ENCODE measurements at places on chromosomes 7 and 10.

DNA sequence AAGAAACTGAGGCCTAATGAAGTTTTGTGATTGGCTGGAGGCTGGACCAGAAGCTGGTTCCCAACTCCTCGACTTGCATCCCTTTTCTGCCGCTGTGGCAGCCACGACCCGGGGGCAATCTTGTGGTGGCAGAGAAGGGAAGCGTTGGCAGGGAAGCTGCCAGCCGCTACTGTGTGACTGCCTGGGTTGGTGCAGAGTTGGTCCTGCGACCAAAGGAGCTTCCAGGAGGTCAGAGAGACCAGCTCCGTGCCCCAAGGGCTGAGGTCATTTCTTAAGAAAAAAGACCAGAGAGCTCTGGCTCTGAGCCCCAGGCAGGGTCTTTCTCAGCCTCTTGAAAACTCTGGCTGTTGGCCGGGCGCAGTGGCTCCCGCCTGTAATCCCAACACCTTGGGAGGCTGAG lies 47.2 kb downstream of the PRF1 start:
- no peak for DNase-seq

GRCh38 chr10:88791924-88792323 lies 10.6 kb upstream of the LIPM start:
- DNase-seq: peak; percentile 21

DNA sequence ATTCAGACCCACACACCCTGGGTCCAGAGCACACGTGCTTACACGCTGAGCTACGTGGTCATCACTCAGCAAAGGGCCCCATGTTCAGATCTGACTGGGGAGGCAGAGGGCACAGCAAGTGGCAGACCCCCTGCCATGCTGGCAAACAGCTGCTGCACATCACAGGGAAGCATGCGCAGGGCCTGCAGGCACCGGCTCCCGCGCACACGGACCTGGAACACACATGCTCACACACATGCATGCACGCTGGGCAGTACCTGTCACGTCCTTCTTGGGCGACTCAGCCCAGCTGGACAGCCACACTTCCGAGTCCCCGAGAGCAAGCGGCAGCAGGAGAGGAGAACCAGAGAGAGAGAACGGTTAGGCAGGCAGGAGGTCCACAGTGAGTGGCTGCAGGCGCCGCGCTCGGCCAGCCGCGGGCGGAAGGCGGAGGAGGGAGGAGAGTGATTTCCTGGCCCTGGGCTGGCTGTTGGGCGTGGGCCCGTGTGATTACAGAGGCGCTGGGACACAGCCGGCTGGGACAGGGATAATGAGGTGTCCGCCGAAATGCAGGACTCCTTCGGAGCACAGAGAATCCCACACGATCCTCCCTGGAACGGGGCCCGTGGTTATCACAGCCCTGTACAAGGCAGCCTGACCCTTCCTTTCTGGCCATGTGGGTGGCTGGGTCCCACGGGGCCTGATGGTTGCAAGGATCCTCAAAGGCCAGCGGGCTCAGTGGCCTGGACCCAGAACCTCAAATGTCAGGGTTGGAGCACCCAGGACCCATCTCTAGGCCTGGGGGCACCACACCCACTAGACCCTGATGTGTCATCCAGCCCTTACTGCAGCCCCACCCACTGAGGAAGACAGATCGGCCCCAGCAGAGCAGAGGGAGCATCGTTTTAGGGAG lies 175.1 kb downstream of the NEURL1 start:
- DNase-seq: peak; percentile 78

DNA sequence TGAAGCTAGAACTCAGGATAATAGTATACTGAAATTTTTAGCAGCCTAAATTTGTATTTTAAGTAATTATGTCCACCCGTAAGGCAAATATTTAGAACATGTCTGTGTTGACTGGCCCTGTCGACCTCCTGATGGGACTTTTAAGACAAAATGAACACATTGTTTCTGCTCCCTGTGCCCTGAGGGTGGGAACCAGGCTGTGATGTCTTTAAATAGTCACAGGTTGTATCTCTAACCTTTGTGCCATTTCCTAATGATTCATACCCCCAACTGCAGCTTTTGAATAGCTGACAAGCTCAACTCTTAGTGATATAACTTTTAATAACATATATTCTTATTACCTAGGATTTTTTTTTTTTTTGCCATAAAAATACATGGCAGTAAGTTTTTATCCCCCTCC lies 494.9 kb upstream of the AKR1E2 start:
- DNase-seq: no peak

DNA sequence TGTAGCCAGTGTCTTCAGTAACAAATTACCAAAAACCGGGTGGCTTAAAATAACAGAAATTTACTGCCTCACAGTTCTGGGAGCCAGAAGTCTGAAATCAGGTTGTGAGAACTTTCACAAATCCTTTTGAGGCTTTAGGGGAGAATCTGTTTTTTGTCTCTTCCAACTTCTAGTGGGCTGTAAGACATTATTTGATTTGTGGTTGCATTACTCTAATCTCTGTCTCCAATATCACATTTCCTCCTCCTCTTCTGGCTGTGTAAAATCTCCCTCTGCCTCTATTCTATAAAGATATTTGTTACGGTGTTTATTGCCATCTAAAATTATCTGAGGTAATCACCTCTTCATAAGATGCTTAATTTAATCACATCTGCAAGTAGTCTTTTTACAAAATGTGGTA lies 1039.6 kb upstream of the LRRN3 start:
- no peak for DNase-seq

DNA sequence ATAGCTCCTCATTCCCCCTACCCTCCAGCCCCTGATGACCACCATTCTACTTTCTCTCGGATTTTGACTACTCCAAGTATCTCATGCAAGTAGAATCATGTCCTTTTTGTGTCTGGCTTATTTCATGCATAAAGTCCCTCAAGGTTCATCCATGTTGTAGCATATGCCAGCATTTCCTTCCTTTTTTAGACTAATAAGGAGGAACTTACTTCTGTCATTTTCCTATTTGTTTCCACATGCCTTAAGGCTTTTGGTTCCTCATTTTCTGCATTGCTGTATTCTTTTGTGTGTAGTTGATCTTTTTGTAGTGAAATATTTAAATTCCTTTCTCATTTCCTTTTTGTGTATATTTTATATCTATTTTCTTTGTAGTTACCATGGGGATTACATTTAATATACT lies 376.9 kb downstream of the CALN1 start:
- DNase-seq: no peak

GRCh38 chr7:157703131-157703530 lies 366.3 kb downstream of the DNAJB6 start:
- no peak for DNase-seq

DNA sequence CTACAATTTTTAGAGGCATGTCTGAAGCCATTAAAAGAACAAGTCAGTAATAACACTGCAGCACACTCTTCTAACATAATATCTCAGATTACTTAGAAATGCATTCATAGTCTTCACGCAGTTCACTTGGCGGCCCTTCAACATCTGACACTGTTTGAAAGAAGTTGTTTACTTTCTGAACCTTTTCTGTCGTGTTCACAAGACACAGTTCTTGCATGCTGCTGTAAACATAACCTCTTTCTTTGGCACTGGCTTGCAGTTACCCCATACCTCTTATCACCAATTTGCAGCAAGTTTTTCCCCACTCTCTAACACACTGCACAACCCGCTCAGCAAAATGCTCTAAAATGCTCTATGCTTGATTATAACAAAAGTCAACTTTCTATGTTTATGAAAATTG lies 12.0 kb downstream of the PIP4K2A start:
- no peak for DNase-seq

GRCh38 chr7:37107047-37107750 lies 341.5 kb downstream of the ELMO1 start:
- no peak for DNase-seq

- DNase-seq: no peak
Measured at GRCh38 chr10:49328401-49329145, 29.6 kb downstream of the C10orf71 start.

DNA sequence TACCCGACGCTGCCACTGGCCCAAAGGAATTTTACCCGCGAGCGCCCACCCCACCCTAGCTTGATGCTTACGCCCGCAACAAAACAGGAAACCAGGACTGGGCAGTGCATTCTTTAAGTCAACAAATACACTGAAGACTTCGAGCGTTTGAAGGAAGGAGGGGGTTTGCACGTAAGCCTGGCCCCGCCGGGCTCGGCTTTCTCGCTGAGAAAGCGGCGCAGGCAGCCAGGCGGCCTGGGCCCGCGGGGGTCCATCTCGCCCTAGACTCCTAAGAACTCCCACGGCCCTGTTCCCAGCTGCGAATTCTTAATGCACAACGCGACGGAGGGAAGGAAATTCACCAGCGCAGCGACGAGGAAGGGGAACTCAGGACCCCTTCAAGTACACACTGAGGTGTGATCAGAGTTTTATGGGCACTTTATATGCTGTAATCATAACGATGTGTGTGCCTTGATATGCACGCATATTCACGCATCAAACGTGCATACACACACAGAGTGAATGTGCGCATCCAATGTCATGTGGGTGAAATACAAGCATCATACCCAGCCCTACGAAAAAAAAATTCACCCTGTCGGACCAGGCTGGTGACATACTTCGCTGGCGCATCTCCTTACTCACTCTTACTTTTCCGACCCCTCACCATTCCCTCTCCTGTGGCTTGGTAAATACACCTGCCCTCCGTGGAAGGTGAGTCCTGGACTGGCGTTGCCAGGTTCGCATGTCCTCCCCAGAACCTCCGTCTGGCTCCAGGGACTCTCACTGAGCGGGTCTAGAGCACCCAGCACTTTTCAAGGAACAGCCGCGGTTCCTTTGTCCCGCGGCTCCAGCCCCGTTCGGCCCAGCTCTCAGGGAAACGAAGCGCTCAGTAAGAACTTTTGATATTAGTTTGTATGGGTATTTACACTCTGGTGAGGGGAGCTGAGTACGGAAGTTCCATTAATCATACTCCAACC lies 5.7 kb upstream of the HOXA13 start:
- DNase-seq: no peak

- peak; percentile 74 for DNase-seq
Measured at GRCh38 chr10:110629680-110630191, 14.4 kb upstream of the RBM20 start.

DNA sequence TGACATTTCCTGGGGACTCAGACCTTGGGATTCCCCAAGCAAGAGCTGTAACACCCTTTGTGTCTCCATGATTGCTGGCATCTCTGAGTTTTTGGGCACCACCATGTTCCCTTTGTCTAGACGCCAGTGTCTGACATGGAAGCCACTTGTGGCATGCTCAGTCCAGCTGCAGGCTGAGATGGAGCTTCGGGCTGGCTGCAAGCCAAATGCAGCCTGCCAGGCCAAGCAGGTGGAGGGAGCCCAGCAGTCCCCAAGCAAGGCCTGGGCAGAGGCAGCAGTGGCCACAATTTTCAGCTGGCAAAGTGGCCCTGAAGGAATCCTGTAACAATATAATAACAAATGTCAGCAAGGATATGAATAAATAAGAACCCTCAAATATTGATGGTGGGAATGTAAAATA lies 86.2 kb upstream of the ABCB5 start:
- no peak for DNase-seq

DNA sequence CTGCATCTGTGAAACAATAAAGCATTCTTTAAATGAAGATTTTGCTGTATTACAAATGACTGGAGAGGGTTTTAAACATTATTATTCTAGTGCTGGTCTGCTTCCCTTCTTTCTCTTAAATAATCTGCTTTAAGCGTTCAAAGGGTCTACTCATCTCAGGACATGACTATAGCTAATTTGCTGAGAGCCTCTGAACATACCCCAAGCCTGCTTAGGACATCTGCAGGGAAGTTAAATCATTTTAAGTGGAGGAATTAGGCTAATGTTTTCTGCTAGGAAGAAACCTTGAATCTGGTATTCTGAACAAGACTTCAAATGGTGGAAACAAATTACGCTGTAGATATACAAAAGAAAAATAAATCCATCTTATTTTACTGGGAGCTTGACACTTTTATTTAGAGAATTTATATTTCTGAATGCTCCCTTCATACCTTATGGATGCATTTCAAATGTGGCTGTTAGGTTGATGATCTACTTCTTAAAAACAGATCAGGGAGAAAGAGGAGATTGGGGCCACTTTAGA lies 124.4 kb upstream of the ITGB1 start:
- peak; percentile 83 for DNase-seq

DNA sequence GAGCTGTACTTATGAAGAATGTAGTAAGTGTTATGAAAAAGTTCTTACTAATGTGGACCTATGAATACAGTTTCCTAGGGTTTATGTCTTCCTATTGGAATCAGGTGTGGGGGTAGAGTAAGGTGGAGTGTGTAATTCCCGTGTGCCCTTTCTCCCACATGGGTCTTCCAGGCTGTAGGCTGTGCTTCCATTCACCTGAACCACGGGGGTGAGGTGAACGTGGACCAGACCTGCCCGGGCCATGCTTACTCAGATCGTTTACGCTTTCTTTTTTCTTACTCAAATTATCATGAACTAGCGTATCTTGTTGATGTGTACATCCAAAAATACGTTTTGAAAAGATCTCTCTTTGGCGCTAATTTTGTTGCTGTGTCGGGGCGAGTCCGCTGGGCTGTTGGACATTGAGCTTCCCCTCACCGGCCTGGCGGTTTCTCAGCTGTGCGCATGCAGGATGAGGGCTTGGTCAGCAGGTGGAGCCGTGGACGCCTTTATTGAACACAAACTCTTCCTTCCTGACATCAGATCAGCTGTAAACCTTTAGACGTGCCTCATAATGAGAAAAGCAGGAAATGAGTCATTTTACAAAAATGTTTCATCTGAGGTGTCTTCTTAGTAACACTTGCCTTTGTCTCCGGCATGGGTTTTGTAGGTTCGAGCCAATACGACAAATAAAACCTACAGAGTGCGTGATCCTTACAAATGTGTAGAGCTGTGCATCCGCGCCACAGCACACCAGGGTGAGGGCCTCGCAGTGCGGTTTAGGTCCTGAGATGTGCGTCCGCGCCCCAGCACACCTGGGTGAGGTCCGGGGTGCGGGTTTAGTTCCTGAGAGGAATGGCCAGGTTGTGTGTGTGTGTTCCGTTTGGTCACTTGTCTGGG lies 53.8 kb downstream of the WDR37 start:
- DNase-seq: peak; percentile 75

DNA sequence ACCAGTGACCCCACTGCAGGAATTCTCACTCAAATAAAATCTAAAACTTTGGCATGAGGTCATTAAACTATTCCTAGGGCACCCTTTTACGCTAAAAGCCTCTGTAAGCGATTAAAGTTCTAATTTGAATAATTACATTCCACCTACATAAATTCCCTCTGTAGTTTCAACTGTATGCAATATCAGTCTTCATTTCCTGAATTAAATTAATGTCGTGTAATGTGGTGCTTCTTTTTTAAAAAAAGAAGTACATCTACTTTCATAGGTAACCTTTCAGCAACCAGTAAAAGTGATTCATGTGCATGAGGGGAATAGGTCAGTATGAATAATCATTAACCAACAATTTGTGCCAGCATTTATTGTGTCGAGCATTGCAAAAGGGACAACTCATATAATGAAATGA lies 44.7 kb downstream of the IMMP2L start:
- no peak for DNase-seq
